ENCODE measurements at places on chromosomes 3 and 15.

- no peak for DNase-seq
These were observed 70.5 kb downstream of the FEM1B start for GRCh38 chr15:68348081-68348480.

GRCh38 chr15:101119181-101119580, 132.7 kb downstream of the CHSY1 start:
- no peak for DNase-seq

GRCh38 chr3:132293251-132293650, 24.0 kb upstream of the ACP3 start:
- DNase-seq: no peak

- no peak for DNase-seq
These were observed 278.3 kb downstream of the CHL1 start for GRCh38 chr3:474828-475227.

GRCh38 chr3:194586836-194587235, 46.4 kb downstream of the TMEM44 start:
- no peak for DNase-seq

DNA sequence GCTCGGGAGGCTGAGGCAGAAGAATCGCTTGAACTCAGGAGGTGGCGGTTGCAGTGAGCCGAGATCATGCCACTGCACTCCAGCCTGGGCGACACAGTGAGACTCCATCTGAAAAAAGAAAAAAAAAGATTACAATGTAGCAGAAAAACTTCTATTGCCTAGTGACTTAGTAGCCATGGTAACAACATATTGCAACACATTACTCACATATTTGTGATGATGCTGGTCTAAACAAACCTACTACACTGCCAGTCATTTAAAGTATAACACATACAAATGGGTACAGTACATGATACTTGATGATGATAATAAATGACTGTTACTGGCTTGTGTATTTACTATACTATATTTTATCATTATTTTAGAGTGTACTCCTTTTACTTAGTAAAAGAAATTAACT, 125.6 kb downstream of the PLOD2 start:
- DNase-seq: no peak

DNA sequence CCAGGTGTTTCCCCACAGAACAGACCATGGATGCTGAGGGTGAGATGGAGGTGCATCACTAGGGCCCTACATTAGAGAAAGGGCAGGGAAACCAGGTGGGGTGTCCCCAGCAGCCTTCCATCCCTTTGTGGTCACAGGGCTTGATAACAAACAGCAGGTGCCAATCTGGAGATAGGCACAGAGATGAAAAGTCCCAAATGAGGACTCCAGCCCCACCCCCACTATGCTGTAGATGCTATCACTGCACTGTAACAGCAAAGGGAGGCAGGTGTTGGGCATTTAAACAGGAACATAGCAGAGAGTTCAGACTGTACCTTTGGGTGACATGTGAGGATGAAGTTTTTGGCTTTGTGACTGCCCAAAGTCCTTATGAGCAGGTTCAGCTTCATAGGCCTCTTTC, 21.4 kb downstream of the IL20RB start:
- DNase-seq: no peak

DNA sequence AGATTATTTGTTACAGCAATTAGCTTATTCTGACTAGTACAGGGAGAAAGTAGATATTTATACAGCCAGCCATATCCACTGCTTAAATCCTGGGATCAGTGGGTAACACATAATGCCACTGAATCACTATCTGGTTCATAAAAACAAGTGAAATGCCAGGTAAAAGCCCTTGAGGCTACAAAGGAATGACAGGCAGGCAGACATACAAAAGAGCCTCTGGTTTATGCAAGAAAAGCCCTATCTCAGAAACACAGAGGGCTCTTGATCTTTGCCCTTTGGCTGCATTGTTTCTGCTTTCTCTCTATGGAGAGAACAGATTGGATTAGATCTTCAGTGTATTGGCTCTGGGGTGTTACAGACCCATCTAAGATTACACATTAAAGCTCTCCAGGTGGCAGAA, 115.4 kb upstream of the GADL1 start:
- no peak for DNase-seq

- no peak for DNase-seq
These were observed 296.2 kb downstream of the ZBTB20 start for GRCh38 chr3:114850898-114851297.

GRCh38 chr3:197950677-197951061, 679 bp downstream of the RPL35A start:
- DNase-seq: no peak

DNA sequence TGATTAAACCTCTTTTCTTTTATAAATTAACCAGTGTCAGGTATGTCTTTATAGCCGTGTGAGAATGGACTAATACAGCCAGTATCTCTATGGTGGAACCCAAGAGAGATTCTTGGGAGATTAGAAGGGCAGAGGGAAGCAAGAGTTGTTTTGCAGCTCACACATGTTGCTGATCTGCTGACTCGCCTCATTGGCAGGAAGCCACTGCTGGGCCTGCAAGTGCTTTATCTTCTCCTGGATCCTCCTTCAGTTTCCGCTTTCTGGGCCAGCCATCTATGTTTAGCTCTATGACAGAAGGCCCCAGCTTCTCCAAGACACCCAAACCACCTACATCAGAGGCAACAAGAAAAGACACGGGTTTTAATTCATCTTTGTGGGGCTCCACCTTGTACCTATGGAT, 23.4 kb upstream of the GALNT15 start:
- DNase-seq: no peak

GRCh38 chr15:55250941-55251340, 38.7 kb downstream of the RAB27A start:
- no peak for DNase-seq

- DNase-seq: peak; percentile 85
These were observed 77.8 kb downstream of the NBEAL2 start for GRCh38 chr3:47057212-47057671.

Measured in CD4-positive, alpha-beta T cell (primary cell).